ENCODE measurements at places on chromosomes 3 and 15.

DNA sequence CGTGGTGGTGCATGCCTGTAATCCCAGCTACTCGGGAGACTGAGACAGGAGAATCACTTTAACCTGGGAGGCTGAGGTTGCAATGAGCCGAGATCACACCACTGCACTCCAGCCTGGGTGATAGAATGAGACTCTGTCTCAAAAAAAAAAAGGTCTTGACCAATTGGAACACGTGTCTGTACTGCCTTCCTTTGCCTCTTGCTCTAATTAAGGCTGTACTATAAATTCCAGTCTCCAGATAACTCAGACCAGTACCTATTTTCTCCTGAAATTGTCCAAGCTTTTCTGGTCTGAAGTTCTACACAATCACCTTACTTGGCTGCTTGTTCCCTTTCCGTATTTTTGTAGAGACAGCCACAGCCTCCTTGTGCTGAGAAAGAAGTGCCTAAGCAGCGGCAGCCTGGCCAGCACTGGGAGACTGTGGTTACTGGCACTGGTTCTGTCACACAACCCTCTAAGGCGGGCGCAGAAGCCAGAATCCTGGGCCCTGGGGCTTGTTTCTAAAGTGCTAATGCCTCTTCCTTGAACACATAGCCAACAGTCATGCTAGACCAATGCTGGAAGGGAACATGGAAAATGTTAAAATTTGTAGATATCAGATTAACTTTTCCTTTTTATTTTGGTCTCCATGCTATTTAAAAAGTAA is 6.2 kb upstream of the CEP70 start:
- DNase-seq: no peak

DNA sequence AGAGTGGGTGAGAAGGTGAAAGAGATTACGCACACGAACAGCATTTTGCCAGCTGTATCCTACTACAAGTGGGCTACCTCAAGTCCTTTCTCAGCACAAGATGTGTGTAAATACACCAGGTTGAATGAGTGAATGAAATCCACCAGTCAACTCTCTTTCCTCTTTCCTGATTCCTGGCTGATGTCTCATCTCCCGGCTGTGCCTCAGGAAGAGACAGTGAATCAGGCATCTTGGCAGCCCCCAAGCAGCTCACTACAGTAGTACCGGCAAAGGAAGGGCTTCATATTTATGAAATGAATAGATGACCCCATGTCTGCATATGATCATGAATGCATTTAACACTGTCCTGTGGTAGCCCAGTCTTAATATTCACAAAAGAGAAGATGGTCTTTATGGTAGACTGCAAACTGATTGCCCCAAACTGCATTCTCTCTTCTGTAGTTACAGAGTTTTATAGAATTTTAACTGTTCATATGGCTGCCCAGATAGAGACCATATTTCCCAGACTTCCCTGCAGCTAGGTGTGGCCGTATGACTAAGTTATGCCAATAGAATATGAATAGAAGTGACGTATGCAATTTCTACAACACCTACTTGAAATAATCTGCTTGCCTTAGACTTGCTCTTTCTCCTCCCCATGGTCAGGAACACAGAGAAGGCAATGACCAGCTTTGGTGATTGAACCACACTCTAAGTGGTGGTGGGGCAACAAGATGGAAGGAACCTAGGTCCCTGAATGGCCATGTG is 22.7 kb downstream of the MGLL start:
- no peak for DNase-seq

GRCh38 chr15:62777671-62778070 is 264.9 kb upstream of the TPM1 start:
- DNase-seq: no peak

DNA sequence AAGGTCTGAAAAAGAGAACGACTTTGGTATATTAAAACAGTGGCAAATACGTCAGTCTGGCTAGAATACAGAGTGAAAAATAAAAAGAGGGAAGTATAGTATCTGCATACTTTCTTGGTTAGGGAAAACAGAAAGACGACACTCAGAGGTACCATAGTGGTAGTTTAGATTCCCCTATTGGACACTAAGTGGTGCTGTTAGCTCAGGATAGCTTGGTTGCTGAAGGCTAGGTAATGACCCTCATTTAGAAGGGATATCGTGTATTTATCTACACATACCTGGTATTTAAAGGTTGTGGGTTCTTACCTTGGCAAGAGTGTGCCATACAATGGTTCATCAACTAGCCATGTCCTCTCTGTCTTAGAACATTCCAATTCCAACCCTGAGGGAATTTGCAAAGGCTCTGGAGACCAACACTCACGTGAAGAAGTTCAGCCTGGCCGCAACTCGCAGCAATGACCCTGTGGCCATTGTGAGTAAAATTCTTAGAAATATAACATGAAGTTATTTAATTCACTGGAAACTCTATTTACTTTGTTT is 31.0 kb downstream of the TMOD2 start:
- DNase-seq: no peak

DNA sequence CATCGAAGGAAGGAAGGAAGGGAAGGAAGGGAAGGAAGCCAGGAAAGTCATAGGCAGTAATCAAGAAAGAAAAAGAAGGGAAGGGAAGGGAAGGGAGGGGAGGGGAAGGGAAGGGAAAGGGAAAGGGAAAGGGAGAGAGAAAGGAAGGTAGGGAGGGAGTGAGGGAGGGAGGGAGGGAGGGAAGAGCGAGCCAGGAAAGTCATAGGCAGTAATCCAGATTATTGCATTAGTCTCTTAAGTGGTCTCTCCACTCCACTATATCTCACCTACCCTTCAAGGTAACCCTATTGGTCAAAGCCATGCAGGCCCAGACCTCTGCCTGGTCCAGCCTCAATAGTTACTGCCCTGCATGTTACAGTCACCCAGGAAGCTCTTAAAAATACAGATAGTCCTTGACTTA is 106.2 kb upstream of the RAP2B start:
- DNase-seq: no peak

DNA sequence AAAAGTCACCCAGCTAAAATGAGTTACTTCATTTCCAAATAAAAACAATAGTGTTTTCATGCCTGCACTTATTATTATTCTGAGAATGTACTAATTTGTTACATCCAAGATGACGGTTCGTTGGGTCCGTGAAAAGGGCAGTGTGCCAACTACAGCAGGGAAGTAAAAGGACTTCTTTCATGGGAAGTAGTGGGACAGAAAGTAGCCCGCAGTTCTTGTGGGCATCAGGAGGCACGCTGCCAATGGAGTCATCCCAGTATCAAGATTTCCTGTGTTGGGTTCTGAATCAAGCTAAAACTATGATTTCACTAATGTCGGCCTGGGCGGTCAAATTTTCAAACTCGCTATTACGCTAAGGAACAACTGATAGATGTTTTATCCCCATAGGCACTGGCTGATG is 254.5 kb upstream of the SOX2 start:
- no peak for DNase-seq

DNA sequence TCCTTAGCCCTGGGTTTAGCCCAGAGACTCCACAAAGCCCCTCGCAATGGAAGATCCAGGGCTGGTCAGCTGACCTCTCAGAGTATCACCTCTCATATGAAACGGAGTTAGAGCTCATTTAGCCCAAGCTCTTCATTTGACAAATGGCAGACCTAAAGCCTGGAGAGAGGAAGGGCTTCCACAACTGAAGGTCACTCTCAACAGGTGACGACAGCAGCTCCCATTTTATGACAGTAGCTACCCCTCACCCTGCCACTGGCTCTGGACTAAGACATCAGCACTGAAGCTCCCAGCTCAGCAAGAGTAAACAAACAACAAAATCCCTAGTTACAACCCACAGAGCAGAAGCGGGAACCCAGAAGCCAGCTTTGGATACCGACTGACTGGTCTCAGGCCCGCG is 33.7 kb downstream of the TLE3 start:
- no peak for DNase-seq

DNA sequence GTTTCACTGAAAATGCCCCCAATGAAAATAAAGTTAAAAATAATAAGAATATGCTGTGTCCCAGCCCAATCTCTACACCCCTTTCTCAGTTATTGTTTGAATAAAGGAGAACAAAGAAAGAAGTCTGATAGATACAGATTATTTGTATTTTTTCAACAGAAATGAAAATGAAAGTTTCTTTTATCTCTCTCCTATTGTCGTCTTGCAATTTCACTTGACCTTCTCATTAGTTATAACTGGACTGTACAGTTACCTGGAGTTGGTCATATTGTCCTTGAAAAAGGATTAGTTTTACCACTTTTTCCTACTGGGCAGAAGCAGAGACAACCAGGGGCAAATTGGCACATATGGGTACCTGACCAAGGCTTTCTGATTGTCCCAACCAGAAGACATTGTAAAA is 440.0 kb downstream of the PDCD6IP start:
- DNase-seq: no peak

All from activated naive CD4-positive, alpha-beta T cell treated with Interleukin-2 at 50 U/mL for 16 hours (primary cell).